ENCODE measurements at places on chromosomes 5 and 9.

GRCh38 chr5:4542145-4542778 is 597.9 kb upstream of the ADAMTS16 start:
- no peak for DNase-seq

- no peak for DNase-seq
These were observed 90.7 kb downstream of the MAT2B start for GRCh38 chr5:163595932-163596607.

DNA sequence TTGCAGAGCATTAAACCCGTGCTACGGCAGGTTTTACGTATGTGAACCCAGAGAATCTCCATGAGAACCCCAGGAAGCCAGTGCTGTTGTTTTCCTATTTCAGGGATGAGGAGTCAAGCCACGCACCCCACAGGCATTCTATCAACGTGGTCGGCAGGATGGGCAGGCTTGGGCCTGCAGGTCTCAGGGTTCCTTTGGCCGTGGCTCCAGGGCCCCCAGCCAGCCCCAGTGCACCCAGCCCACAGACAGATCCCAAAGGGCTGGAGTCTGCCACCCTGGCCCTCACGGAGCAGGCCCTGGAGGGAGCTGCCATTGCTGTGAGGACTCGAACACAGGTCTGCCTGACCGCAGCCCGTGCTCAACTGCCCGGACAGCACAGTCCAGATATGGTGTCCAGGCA is 77.1 kb upstream of the STXBP1 start:
- no peak for DNase-seq

DNA sequence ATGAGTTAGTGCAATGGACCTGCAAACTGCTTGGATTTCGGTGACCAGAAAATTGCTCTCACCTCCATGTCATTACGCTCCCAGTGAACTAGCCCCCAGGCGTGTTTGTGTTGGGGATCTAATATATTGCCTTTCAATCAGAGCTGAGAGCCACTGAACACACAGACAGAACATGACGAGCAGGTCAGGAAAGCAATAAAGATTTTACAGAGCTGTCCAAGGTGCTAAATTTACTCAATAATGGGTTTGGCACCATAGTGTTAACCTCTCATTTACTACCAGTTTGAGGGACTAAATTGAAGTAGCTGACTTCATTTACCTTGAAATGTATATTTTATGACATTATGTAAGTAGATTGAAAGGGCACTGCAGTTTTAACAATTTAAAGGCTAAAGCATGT is 383.0 kb downstream of the EBF1 start:
- no peak for DNase-seq

DNA sequence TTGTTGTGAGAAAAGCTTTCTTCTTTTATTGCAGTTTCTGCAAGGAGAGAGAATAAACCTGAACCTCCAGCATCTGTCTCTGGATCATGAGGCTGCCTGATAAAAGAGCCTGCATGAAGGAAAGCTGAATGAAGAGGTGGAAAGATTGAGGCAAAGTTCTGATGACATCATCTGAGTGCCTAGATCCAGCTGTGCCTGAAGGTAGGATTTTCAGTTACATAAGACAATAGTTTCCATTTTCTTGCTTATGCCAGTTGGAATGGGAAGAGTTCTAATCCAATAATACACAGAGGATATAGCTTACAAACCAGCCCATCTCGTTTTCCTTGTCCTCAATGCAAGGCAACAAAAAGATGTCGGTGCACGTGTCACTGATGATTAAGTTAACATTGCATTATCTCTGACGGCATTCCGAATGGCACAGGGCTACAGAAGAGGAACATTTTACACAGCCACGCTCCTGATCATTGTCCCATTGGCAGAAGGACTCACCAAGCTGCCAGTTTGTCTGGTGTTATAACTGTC is 105.5 kb upstream of the ERCC6L2 start:
- DNase-seq, result no peak

DNA sequence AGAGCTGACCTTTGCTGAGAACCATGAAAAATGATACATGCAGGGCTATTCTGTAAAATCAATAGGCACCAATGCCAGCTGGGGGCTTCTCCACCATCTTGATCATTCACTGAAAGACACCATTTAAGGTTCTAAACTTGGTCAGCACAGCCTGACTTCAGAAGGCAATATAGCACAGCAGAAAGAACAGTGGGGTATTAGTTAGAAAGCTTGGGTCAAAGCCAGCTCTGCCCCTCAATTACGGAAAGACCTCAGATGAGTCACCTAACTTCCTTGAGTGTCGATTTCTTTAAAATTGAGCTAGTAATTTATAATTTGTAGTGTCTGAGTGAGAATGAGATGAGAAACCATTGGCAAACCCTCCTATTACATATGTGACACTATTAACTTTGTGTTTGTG is 3.4 kb downstream of the TNC start:
- DNase-seq, result no peak

- DNase-seq, result no peak
These were observed 43.5 kb upstream of the COL15A1 start for GRCh38 chr9:98900244-98900643.

DNA sequence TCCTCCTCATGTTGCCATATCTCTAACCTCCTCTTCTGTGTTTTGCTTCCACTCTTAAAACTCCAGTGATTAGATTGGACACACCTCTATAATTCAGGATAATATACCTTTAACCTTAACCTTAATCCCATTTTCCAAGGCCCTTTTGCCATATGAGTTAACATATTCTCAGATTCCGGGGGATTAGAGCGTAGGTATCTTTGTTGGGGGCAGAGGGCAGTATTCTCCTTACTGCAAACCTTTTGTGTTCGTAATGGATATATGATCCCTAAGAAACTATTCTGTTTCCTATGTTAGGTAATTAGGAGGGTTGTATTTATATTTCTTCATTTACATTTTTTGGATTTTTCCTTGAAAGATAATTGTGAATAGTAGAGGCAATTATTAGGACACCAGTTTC is 99.5 kb downstream of the VPS13A start:
- DNase-seq, result no peak

DNA sequence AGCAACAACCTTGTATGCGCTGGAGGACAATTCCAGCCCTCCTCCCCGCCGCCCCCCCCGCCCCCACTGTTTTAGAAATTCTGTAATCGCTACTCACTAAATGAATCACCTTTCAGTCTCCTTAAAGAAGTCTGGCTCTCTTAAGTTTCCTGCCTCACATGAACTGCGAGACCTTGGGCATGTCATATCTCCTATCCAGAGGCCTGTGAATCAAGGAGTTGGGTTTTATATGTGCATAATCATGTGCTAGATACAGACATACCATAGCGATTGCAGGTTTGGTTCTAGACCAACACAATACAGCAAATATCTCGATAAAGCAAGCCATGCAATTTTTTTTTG is 337 bp upstream of the DMAC1 start:
- no peak for DNase-seq

DNA sequence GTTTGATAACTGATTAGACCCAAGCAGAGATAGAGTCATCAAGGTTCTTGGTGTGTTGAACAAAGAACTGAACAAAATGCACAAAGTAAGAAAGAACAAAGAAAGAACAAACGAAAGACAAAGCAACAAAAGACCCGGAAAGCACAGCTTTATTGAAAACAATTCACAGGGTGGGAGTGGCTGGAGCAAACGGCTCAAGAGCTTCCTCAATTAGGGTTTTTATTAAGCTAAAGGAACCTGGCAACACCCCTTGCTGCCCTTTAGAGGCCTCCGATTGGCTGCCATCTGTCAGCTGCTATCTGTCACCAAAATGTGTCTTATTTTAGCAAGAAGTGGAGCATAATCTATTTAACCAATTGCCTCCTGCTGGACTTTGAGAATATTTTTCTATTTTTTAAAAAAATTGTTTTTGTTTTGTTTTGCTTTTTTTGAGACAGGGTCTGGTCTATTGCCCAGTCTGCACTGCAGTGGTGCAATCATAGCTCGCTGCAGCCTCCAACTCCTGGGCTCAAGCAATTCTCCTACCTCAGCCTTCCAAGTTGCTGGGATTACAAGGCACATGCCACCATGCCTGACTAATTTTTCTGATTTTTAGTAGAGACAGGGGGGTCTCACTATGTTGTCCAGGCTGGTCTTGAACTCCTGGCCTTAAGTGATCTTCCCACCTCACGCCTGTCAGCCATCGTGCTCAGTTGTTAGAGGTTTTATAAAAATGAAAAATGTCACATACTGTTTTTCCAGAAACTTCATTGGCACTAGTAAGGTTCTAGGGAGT is 7.7 kb upstream of the ABO start:
- DNase-seq, result no peak

GRCh38 chr9:76866689-76867088 is 39.2 kb downstream of the PRUNE2 start:
- DNase-seq, result peak; percentile 63

DNA sequence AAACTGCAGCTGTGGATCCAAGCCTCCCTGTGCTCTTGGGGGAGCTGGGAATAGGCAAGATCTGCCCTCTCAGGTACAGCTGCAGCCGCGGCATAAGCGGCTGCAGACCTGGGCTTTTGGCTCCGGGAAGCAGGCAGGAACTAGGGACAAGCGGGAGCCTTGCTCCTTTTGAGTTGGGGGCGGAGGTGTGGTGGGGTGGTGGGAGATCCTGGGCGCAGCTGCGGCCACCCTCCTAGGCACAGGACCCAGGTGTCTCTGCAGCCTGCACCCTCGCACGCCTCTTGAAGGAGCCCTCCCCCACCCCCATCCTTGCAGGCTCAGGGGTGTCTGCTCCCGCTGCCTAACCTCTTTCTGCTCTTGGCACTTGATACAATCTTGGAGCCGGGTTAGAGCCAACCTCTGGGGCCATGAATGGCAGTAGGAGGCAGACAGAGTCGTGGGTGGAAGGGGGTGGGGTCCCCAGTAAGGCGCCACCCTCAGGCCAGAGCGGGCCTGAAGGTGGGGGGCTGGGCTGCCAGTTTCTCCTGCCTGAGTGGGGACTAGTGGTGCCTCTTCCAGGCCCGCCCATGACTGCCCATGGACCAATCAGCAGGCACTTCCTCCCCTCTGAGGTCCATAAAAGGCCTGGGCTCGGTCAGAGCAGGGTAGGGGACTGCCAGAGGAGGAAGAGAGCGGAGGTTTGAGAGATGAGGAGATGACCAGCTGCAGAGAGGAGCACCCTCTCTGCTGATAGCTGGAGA is 267.6 kb upstream of the TNC start:
- no peak for DNase-seq

GRCh38 chr9:104855807-104856206 is 72.1 kb downstream of the ABCA1 start:
- DNase-seq, result no peak

DNA sequence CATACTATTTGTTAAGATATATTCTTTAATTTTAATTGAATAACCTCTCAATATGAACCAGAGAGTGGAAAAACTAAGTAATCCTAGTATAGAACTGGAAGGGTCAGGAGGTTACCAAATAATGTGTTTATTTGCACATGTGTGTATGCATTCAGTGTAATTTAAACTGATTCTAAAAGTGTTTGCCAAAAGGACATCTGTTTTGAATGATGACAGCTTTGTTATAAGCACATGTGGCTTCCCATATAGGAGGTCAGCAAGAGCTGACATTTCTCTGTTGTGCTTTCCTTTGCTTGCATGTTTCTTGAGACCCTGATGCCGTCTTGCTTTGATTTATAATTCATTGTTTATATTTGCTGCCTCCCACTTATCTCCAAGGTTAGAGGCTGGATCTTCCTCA is 383.4 kb downstream of the BRINP1 start:
- DNase-seq, result no peak

DNA sequence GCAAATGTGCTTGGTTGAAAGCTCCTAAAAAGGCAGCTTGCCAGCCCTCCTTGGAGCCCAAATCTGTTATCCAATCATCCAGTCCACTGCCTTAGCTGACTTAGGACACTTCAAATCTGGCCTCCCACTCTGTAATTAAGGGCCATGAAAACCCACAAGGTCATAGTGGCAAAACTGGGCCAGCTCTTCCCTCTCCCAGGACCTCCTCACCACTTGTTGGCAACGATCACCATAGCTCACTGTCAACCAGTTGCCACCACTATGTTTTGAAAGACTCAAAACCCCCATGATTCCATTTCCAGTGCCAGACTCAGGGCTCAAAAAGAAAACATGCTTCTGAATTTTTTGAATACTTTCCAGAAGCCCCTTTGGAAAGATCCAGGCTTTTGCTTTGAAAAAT is 107.5 kb downstream of the NREP start:
- no peak for DNase-seq

DNA sequence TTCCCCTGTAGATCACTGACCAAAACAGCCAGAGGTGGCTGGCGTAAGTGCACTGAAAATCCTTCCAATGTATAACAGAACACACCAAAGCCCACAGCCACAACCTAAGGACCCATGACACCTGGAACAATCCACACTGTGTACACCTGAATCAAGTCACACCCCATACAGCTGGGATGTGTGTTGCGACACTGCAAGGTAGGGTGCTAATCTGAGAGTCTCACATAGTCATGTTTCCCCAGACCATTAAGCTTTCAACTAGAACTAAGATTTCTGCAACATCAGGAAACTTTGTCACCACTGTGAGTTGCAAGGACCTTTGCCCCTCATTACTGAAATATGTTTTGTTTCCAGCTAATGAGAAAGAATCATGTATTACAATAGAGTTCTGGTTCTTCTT is 59.4 kb downstream of the MED27 start:
- no peak for DNase-seq

Data from T1000 (cell line).